ENCODE measurements at places on chromosomes 1 and 21.

DNA sequence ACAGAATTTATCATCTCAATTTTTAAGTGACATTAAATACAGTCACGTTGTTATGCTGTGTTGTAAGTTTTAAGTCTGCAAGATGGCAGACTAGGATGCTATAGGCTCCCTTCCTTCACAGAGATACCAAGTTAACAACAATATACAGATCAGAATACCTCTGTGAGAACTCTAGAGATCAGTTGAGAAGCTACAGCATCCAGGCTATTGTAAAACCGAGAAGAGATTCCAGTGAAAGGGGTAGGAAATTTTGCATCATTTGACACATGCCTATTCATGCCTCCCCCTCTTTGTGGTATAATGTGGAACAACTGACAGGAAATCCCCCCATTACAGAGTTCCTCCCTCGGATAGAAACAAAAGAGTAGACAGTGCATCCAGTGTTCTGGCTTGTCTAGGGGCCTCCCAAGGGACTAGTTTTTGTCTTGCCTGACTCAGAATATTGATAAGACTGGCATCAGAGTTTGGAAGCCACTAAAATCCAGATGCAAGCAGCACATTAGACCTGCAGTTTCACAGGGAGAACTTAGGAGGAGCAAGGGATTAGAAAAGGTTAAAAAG, 80.6 kb downstream of the LBR start:
- no peak for DNase-seq

- DNase-seq, result no peak
Measured at GRCh38 chr1:223711173-223711572, 1.2 kb upstream of the CAPN2 start.

GRCh38 chr1:36513676-36514473, 31.2 kb upstream of the CSF3R start:
- no peak for DNase-seq

DNA sequence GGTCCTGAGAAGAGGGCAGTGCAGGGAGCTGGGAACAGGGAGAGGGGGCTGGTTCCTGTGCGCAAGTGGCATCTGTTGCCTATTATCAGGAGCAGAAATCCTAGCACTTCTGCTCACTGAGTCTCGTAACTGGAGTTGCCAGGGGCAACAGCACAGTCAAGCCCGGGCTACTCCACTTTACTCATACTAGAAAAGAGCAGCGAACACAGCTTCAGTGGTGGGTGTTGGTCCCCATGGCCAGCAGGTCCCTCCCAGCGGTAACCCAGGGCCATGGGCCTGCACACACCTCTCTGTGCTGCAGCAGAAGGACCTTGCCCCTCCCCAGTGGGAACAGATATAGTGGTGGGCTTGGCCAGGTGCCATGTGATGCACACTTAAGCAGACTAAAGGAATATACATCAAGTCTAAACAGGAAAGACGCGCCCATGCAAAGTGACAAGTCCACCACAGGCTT, 8.5 kb downstream of the PYCR2 start:
- peak; percentile 37 for DNase-seq

- no peak for DNase-seq
Measured at GRCh38 chr1:209589440-209589839, 5.9 kb downstream of the CAMK1G start.
